ENCODE measurements at places on chromosomes 1 and 21.

GRCh38 chr1:204792354-204792692 lies 78.3 kb upstream of the NFASC start:
- peaks cover 9% of the 10 kb centered on the region for H3K4me1 ChIP-seq
- DNase-seq = no peak
- no peak overlapping the region for H3K27ac ChIP-seq
- H3K4me3 ChIP-seq = no peak overlapping the region
- H3K36me3 ChIP-seq = no peaks in the 10 kb centered on the region
- H3K27me3 ChIP-seq = peaks cover 24% of the 10 kb centered on the region

DNA sequence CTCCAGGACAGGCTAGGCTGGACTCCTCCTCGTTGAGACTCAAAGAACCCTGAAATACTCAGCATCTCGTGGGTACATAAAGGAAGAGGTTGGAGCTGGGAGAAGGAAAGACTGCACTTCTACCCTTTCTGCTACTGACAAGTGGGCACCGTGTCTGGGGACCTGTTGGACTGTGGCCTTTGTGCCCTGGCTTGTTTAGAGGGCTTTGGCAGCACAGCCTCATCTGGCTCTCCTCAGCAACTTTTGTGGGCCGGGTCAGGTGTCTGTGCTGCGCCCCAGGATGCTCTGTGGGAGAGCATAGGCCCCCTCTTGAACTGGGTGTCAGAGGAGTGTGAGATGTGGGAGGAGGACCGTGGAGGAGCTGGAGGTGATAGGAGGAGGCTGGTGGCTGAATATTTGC lies 142.4 kb downstream of the FCRL5 start:
- no peak overlapping the region for H3K27ac ChIP-seq
- H3K4me3 ChIP-seq = no peak overlapping the region
- no peak for DNase-seq
- H3K36me3 ChIP-seq = no peaks in the 10 kb centered on the region

DNA sequence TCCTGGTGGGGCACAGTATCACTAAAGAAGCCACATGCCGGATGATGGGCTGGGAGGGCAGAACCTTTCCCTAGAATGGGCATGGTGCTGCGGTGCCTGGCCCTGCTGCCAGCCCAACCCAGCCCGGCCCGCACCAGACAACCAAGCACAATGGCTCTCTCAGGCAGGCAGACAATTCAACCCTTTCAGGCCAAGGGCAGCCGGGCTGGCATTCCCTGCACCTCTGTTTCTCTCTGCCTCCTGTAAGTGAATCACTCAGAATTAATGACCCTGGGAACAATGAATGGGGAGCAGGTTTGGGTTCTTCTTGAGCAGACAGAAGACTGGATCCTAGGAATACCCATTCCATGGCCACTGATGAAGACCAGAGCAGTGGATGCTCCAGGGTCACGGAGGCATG lies 41.0 kb upstream of the IFFO2 start:
- H3K4me3 ChIP-seq = no peak overlapping the region
- no peak overlapping the region for H3K27ac ChIP-seq
- peaks cover 2% of the 10 kb centered on the region for H3K27me3 ChIP-seq
- peaks cover 10% of the 10 kb centered on the region for H3K4me1 ChIP-seq

GRCh38 chr1:52343979-52344378 lies 22.0 kb downstream of the CC2D1B start:
- no peaks in the 10 kb centered on the region for H3K4me1 ChIP-seq
- no peak overlapping the region for H3K4me3 ChIP-seq
- no peaks in the 10 kb centered on the region for H3K36me3 ChIP-seq
- no peak for DNase-seq
- H3K27ac ChIP-seq = no peak overlapping the region

- H3K27me3 ChIP-seq = peaks cover 2% of the 10 kb centered on the region
- peaks cover 17% of the 10 kb centered on the region for H3K4me1 ChIP-seq
- no peak overlapping the region for H3K27ac ChIP-seq
- H3K36me3 ChIP-seq = no peaks in the 10 kb centered on the region
These were observed 190.2 kb downstream of the NR5A2 start for GRCh38 chr1:200217703-200218102.

Measured in activated CD4-positive, alpha-beta T cell treated with anti-CD3 and anti-CD28 coated beads, Interleukin-2, amount 10 ng/mL, durations not matched to agents 7 days and 5 days (primary cell).